ENCODE measurements at places on chromosomes 6 and 20.

- DNase-seq = no peak
Observed at GRCh38 chr6:1321738-1322137, 9.8 kb downstream of the FOXQ1 start.

DNA sequence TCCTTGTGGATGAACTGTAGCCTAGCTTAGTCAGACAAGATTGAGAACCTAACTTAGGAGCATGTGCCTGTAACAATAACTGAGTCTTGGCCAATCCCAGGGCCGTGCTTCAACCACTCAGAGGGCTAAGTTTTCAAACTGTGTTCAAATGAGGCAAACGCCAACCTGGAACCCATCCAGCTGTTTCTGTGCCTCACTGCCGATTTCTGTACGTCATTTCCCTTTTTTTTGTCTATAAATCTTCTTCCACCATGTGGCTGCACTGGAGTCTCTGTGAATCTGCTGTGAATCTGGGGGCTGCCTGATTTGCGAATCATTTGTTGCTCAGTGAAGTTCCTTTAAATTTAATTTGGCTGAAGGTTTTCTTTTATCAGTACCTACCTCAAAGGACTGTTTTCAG, 115.0 kb upstream of the CHD6 start:
- DNase-seq = no peak

DNA sequence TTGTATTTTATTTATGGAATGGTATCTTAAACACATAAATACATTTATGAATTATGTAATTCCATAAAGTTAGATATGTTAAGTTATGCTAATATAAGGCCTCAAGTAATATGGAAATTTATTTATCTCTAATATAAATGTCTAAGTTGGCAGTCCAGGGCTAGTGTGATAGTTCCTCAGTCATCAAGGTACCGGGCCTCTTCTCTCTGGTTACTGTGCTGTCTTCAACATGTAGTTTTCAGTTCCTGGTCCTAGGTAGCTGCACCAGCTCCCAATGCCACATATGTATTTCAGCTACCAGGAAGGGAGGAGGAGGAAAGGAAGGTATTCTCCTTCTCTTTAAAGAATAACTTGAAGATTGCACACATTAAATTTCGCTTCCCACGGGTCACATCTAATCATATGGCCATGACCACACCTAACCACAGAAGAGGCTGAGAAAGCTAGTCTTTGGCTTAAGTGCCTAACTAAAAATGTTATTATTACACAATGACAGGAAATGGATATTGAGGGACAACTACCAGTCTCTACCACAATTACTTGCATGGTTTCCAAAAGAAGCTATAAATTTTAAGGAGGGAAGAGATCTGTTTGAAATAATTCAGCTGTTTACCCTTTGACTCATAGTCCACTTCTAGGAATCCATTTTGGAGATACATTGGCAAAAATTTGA, 68.6 kb downstream of the BCKDHB start:
- DNase-seq = no peak

GRCh38 chr6:88680654-88681053, 282.8 kb downstream of the RNGTT start:
- DNase-seq = no peak

DNA sequence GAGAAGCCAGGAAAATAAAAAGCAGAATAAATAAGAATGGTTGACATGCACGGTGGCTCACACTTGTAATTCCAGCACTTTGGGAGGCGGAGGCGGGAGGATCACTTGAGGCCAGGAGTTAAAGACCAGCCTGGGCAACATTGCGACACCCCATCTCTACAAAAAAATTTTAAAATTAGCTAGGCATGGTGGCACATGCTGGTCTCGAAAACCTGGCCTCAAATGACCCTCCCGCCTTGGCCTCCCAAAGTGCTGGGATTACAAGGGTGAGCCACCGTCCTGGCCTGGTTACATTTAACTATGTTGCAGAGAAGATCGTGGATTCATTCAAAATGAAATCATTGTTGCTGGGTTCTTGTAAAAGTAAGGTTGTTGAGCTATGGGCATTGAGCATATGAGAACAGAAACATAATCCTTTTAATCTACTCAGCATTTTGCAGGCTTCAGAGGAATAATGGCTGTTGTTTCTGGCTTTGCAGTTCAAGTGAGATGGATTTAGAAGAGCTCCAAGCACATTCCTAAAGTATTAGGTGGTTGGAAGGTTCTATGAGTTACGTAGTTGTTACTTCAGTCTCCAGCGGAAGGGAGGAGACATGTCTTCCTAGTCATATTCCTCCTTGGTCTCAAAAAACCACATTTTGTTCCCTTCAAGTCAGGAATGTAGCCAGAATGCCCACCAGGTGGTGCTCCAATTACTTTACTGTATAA, 45.6 kb upstream of the RAB23 start:
- no peak for DNase-seq

DNA sequence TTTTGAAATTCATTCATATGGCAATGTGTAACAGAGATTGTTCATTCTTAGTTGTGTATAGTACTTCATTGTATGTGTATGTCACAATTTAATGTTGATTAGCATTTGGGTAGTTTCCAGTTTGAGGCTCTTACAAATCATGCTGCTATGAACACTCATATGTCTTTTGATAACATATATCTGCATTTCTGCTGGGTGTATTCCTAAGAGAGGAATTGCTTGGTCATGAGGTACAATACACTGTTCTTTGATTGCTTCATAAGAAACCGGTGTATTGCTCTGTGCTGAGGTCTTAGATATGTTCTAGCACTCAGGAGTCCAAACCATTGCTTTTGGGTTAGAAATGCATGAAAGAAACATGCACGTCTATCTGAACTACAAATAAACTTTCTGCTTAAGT, 492.9 kb upstream of the JAG1 start:
- no peak for DNase-seq

- DNase-seq = no peak
Observed at GRCh38 chr6:14270925-14271788, 153.6 kb downstream of the CD83 start.

GRCh38 chr6:130293800-130294199, 71.0 kb upstream of the SAMD3 start:
- no peak for DNase-seq
